ENCODE measurements at places on chromosomes 7 and 10. TPM values are rescaled to one million over a fixed set of nuclear protein-coding genes. Genes with fewer than 3 reads are reported as not detected.
A peak's percentile ranks its signal among the peaks of the same experiment; 100 is the strongest.

DNA sequence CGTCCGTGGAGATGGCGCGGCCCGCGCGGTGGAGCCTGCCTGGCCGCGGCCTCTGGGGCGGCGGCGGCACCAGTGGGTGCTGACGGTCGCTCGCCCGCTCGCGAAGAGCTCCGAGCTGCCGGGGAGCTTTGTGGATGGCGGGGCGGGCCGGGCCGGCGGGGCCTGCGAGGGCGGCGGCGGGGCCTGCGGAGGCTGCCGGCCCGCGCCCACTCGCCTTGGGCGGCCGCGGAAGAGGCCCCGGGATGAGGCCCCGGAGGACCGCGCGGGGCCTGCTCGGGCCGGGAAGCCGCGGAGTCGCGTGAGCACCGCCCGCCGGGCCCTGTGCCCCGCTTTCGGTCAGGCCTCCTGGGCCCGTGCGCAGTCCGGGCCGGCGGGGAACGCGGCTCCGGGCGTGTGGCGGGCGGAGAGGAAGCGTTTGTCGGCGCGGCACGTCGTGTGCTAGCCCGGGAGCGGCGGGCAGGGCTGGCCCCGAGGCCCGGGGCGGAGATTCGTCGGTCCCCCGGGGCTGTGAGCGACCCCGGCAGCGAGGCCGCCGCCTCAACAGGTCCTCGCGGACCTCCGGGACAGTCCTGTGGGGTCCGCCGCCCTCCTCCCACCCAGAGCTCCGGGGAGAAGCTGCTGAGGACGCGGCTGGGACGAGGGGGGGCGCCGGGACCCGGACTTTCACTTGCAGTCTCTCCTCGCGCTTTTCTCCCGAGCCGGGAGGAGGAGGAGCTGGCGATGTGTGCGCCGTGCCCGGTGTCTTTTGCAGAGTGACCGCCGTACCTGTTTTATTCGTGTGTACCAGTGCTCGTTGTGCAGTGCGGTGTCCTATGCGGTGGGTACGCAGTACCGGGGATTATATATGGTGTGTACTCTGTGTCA lies 578 bp downstream of the ZMYND11 start:
- H3K4me1 ChIP-seq = peaks cover 35% of the 10 kb centered on the region
- H3K36me3 ChIP-seq = no peaks in the 10 kb centered on the region
- H3K27me3 ChIP-seq = no peaks in the 10 kb centered on the region

DNA sequence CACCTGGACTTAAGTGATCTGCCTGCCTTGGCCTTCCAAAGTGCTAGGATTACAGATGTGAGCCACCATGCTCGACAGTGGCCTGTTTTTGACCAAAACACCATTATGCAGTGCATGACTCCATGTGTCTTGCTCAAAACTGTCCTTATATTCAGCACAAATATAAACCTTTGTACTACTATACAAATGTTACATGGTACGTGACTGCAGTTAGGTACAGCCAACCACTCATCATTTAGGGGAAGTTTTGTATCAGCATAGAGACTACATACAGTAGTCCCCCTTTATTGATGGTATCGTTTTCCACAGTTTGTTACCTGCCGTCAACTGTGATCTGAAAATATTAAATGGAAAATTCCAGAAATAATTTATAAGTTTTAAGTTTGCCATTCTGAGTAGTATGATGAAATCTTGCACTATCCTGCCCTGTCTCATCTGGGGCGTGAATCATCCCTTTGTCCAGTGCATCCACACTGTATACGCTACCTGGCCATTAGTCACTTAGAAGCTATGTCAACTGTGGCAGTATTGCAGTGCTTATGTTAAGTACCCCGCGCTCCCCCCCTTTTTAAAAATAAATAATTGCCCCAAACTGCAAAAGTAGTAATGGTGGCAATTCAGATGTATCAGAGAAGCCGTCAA lies 23.3 kb upstream of the ZNF282 start:
- H3K4me1 ChIP-seq = no peaks in the 10 kb centered on the region
- DNase-seq = no peak
- peaks cover 12% of the 10 kb centered on the region for H3K36me3 ChIP-seq

- DNase-seq = no peak
- no peaks in the 10 kb centered on the region for H3K36me3 ChIP-seq
- H3K4me3 ChIP-seq = no peak overlapping the region
- H3K4me1 ChIP-seq = no peaks in the 10 kb centered on the region
- H3K27ac ChIP-seq = no peak overlapping the region
These were observed 19.8 kb upstream of the TBL2 start for GRCh38 chr7:73597978-73598782.

The OPN1SW gene
- not detected for total RNA-seq

DNA sequence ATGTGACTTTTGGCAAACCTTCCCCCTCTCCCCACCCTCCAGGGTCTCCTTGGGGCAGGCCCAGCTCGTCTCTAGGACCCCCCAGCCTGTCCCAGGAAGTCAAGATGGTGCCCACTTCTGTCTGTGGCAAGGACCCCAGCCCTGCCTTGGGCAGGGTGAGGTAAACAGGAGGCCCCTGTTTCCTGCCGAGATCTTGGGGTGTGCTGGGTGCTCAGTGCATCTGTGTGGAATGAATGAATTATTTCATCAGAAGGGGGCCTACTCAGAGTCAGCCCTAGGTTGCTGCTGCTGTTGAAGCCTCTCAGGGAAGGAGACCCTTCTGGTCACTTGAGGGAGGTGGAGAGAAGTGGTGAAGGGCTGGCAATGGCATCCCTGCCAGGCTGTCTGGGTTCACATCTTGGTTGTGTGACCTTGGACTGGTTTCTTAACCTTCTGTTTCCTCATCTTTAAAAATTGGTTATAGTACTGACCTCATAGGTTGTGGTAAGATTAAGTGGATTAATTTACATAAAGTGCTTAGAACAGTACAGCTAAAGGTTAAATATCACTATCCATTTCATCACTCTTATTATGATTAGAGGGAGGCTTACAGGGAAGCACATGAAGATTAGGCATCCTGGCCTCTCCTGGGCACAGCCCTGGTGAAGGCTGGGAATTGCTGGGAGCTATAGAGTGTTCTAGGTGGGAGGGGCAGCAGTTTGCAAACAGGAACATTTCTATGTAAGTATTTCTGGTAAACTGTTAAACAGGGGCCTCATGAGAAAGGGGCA lies 67.7 kb downstream of the ZMIZ1 start:
- H3K27ac ChIP-seq = peak overlapping the region; percentile 73
- H3K36me3 ChIP-seq = no peaks in the 10 kb centered on the region
- no peak for DNase-seq
- no peak overlapping the region for H3K4me3 ChIP-seq
- peaks cover 66% of the 10 kb centered on the region for H3K4me1 ChIP-seq
- H3K27me3 ChIP-seq = no peaks in the 10 kb centered on the region

The GIMAP6 gene
- total RNA-seq = 11.6 TPM

- H3K4me1 ChIP-seq = no peaks in the 10 kb centered on the region
- no peak overlapping the region for H3K4me3 ChIP-seq
- no peak overlapping the region for H3K27ac ChIP-seq
- no peaks in the 10 kb centered on the region for H3K27me3 ChIP-seq
- H3K36me3 ChIP-seq = no peaks in the 10 kb centered on the region
These were observed 165.7 kb downstream of the ELMO1 start for GRCh38 chr7:37282927-37283326.

- H3K36me3 ChIP-seq = no peaks in the 10 kb centered on the region
- H3K4me3 ChIP-seq = no peak overlapping the region
- H3K27ac ChIP-seq = no peak overlapping the region
- H3K27me3 ChIP-seq = peaks cover 3% of the 10 kb centered on the region
These were observed 14.6 kb downstream of the TWIST1 start for GRCh38 chr7:19102884-19103283.

The SKIDA1 gene
- total RNA-seq = 0.79 TPM

DNA sequence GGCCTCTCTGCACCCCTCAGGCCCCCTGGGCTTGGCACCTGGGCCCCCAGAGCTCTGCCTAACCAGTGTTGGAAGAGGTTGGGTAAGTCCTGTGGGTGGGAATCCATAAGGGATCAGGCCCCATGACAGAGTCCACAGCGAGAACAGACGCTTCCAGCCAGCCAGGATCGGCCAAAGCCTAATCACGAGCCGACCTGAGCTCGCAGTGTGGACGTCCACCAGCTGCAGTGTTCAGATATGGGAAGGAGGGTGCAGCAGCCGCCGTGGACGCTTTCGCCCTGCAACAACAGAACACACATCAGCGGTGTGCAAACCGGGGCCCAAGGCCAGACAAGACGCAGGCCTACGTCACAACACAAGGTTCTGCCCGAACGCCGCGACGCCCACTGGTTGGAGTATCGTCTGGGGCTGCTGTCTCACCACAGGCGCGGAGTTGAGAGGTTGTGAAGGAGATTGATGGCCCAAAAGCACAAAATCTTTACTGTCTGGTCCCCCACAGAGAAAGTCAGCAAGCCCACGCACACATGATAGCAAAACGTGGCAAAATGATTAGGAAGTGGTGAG lies 102.1 kb downstream of the FOXL3 start:
- no peaks in the 10 kb centered on the region for H3K36me3 ChIP-seq
- H3K4me3 ChIP-seq = no peak overlapping the region
- H3K27me3 ChIP-seq = no peaks in the 10 kb centered on the region
- H3K27ac ChIP-seq = no peak overlapping the region

The ANKRD30A gene
- total RNA-seq = not detected

The PTPN12 gene
- total RNA-seq = 34.2 TPM

GRCh38 chr10:87613751-87614150 lies 45.9 kb upstream of the PAPSS2 start:
- no peak overlapping the region for H3K4me3 ChIP-seq
- DNase-seq = no peak
- H3K27me3 ChIP-seq = no peaks in the 10 kb centered on the region

DNA sequence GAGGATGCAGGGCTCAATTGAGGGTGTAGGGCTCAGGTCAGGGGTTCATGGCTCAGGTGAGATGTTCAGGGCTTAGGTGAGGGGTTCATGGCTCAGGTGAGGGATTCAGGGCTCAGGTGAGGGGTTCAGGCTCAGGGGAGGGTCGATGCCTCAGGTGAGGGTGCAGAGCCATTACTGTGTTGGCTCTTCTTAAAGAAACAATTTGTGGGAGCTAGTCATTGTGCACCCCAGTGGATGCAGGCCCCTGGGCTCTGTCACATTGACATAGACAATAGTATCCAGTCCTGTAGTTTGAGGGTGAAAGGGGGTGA lies 86.7 kb downstream of the ADCY1 start:
- no peak for DNase-seq
- no peaks in the 10 kb centered on the region for H3K4me1 ChIP-seq
- no peaks in the 10 kb centered on the region for H3K36me3 ChIP-seq
- H3K27ac ChIP-seq = no peak overlapping the region
- no peak overlapping the region for H3K4me3 ChIP-seq

GRCh38 chr7:76423666-76424412 lies 911 bp upstream of the ZP3 start:
- H3K36me3 ChIP-seq = no peaks in the 10 kb centered on the region
- H3K4me1 ChIP-seq = no peaks in the 10 kb centered on the region
